ENCODE measurements at places on chromosomes 1 and 21.

- DNase-seq: no peak
Observed at GRCh38 chr1:27744556-27744955, 18.8 kb downstream of the FAM76A start.

DNA sequence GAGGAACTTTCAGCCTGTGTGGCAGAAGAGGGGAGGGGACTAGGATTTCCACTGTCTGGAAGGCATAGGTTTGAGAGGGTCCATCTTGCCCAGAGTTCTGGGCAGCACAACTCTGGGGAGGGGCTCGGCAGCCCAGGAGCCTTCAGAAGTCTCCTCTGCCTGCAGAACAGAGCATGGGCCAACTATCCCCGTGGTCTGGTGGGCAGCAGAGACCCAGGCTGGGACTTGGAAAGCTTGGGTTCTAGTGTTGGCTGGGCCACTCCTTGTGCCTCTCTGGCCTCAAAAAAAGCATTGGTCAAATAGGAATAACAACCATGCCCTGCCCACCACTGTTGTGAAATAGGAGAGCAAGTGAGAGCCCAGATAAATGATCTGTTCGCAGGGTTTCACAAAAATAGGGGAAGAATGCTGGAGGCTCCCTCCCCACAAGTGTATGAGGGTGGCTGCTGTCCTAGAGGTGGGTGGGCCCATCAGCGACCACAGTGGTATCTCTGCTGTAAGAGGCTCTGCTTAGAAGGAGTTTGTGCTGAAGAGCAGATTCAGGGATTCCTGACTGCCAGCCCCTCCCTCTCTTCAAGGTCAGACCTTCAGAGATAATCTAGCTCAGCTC is 8.9 kb downstream of the EPHA10 start:
- DNase-seq: no peak

DNA sequence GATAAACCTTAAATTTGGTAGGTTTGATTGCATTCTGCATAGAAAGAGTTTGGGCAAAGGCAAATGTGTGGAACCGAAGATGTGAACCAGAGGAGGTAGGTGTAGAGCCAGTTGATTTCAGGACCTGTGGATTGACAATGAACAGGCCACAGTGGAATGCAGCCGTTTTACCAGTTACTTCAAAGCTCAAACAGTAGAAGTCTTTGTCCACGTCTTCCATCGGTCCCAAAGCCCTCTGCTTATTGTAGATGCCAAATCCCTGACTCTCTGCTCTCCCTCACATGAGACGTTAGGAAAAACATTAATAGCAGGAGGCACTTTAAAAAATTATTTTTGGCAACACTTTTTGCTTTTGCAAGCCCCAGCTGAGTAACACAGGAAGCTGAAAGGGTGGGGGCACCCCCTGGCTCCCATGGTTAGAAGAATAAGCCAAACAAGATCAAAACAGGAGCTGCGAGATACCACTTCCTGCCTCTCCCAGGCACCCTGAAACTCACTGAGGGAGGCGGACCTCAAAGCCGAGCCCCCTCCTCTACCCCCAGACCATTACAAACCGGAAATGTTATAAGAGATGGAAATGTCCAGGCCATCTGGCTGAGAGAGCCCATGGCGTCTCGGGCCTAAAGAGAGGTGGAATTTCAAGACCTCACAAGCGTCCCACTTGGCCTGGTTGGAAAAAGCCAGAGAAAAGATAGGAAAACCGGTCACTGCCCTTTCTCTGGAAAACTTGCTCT is 13.5 kb downstream of the TRAF3IP3 start:
- peak; percentile 79 for DNase-seq

DNA sequence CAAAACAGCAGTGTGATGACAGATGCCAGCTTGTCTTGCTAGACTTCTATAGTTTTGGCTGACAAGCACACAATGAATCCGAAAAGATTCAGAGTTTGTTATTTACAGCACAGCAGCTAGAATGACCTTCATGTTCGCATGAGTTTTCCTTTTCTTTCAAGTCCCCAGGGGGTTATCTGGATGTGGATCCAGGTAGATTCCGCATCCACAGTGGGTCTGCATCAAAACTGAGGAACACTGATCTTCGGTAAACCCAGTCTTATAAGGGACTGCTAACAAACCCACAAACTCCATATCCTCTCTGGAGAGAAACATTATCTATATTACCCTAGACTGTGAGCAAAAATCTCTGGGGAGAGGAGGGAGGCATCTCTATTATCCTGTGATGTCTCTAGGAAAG is 69.0 kb upstream of the DEPDC1 start:
- no peak for DNase-seq

DNA sequence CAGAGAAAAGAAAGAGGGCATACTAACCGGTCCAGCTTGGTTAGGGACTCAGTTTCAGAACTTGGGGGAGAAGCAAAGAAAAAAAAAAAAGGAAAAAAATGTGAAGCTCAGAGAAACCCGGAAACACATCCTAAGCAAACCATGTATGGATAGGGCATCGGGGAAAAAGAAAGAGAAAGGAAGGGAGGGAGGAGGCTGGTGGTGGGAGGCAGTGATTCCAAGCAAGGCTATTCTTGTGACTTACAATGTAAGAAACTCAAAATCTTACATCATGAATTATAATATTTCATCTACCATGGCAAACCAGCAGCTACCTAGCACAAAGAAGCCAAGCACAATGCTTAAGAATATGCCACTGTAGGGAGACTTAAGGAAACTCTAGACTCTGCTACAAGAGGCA is 60.3 kb downstream of the UBR4 start:
- no peak for DNase-seq

Data from activated T-cell treated with anti-CD3 and anti-CD28 coated beads, Interleukin-2, amount 50 U/mL, for 24 hours (primary cell).